ENCODE measurements at places on chromosomes 7 and 10.

GRCh38 chr7:148218603-148219002, 372.0 kb upstream of the C7orf33 start:
- DNase-seq = no peak

GRCh38 chr7:94375691-94376090, 19.0 kb upstream of the COL1A2 start:
- DNase-seq = no peak

DNA sequence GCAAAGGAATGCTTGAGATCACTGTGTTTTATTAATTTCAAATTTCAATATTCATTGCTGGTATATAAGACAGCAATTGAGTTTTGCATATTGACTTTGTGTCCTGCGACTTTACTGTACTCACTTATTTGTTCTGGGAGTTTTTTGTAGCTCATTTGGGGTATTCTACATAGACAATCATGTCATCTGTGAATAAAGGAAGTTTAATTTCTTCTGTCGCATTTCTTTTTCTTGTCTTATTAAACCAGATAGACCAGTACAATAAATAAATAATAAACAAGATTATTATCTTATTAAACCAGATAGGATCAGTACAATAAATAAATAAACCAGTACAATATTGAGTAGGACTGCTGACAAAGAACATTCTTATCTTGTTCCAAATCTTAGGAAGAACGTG, 448.2 kb downstream of the RPS24 start:
- no peak for DNase-seq

GRCh38 chr10:72344932-72345331, 9.8 kb downstream of the DNAJB12 start:
- no peak for DNase-seq

DNA sequence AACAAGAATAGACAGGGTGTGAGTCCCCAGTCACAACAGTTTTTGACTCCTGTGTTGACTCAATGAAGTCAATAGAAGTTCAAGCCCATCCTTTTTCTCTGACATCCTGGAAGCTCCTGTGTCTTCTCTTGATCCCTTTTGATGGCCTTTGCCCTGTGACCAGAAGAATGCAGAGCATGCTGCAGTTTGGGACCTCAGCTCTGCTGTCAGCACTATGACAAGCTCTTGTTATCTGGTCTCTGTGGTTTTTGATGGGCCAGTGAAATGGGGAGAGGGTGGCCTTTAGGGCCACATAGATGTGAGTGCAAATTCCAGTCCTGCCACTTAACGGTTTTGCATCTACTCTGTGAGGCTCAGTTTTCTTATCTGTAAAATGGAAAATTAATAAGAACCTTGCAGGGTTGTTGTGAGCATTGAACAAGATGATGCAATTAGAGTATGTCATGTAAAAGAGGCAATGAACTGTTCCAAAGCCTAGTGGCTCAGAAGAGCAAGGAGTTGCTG, 102.4 kb upstream of the IKZF1 start:
- no peak for DNase-seq

- no peak for DNase-seq
These were observed 17.7 kb downstream of the PTPRN2 start for GRCh38 chr7:158569858-158570323.

DNA sequence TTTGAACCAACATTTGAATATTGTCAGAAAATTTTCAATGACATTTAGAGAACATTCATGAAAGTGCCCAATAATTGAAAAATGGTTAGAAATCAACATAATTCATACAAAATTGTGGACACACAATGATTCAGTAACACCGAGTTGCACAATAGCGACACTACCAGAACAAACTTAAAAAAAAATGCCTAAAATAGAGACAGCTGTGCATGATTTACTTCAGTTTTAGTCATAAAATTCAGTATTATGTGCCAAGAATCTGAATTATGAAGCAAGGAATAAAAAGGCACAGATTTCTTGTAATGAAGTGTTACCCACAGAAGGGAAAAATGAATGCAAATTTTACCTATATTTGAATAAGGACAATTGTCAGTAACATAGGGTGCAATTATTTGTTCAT, 396.0 kb downstream of the SEMA3D start:
- no peak for DNase-seq

- DNase-seq = no peak
These were observed 177.9 kb upstream of the PLXDC2 start for GRCh38 chr10:19638182-19638895.

GRCh38 chr7:128876127-128876526, 13.5 kb downstream of the ATP6V1F start:
- no peak for DNase-seq
